ENCODE measurements at places on chromosomes 5 and 9. TPM values are rescaled to one million over a fixed set of nuclear protein-coding genes. Genes with fewer than 3 reads are reported as not detected.

The DIRAS2 gene
- total RNA-seq = not detected

The ELOVL7 gene
- total RNA-seq = 18.0 TPM

The TYRP1 gene
- not detected for total RNA-seq

- peaks cover 3% of the 10 kb centered on the region for H3K27me3 ChIP-seq
- no peak for DNase-seq
- peaks cover 12% of the 10 kb centered on the region for H3K4me1 ChIP-seq
- H3K36me3 ChIP-seq = no peaks in the 10 kb centered on the region
- no peak overlapping the region for H3K4me3 ChIP-seq
Observed at GRCh38 chr5:77987988-77988387, 211.8 kb upstream of the TBCA start.

DNA sequence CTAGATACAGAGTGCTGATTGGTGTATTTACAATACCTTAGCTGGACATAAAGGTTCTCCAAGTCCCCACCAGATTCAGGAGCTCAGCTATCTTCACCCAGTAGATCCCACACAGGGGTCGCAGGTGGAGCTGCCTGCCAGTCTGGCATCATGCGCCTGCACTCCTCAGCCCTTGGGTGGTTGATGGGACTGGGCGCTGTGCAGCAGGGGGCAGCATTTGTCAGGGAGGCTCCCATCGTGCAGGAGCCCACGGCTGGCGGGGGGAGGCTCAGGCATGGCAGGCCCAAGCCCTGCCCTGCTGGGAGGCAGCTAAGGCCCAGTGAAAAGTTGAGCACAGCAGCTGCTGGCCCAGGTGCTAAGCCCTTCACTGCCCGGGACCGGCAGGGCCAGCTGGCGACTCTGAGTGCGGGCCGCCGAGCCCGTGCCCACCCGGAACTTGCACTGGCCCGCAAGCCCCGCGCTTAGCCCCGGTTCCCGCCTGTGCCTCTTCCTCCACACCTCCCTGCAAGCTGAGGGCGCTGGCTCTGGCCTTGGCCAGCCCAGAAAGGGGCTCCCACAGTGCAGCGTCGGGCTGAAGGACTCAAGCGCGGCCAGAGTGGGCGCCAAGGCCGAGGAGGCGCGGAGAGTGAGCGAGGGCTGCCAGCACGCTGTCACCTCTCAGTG, 314.1 kb upstream of the ATP10B start:
- H3K27me3 ChIP-seq = no peaks in the 10 kb centered on the region
- H3K4me3 ChIP-seq = no peak overlapping the region
- H3K27ac ChIP-seq = no peak overlapping the region
- H3K4me1 ChIP-seq = no peaks in the 10 kb centered on the region
- DNase-seq = no peak

DNA sequence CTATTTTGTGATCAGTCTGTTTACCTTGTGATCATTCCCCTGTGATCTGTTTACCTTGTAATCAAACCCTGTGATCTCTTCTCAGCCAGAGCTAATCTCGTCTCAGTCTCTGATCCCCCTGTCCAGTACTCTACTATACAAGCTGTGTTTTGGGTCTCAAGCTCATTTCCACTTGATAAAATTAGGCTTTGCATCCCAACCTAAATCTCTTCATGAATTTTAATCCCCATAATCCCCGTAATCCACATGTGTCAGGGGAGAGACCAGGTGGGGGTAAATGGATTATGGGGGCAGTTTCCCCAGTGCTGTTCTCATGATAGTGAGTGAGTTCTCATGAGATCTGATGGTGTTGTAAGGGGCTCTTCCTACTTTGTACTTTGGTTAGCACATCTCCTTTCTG, 157.2 kb downstream of the PRR16 start:
- no peaks in the 10 kb centered on the region for H3K36me3 ChIP-seq
- H3K4me1 ChIP-seq = peaks cover 1% of the 10 kb centered on the region
- peaks cover 13% of the 10 kb centered on the region for H3K27me3 ChIP-seq
- DNase-seq = no peak
- H3K27ac ChIP-seq = no peak overlapping the region

The FOXD4L6 gene
- total RNA-seq = not detected

The HAPLN1 gene
- total RNA-seq = 2.9 TPM

The IFNK gene
- not detected for total RNA-seq

The SETX gene
- total RNA-seq = 47.2 TPM

GRCh38 chr5:36528588-36528987, 77.8 kb upstream of the SLC1A3 start:
- peaks cover 6% of the 10 kb centered on the region for H3K4me1 ChIP-seq
- H3K4me3 ChIP-seq = no peak overlapping the region
- H3K27ac ChIP-seq = no peak overlapping the region
- H3K27me3 ChIP-seq = no peaks in the 10 kb centered on the region
- no peak for DNase-seq

The FOXD4L3 gene
- total RNA-seq = 0.36 TPM

The C5orf46 gene
- not detected for total RNA-seq

- DNase-seq = no peak
- H3K36me3 ChIP-seq = peaks cover 17% of the 10 kb centered on the region
- no peak overlapping the region for H3K27ac ChIP-seq
- H3K27me3 ChIP-seq = no peaks in the 10 kb centered on the region
Observed at GRCh38 chr5:172064358-172064757, 57.9 kb upstream of the FBXW11 start.

DNA sequence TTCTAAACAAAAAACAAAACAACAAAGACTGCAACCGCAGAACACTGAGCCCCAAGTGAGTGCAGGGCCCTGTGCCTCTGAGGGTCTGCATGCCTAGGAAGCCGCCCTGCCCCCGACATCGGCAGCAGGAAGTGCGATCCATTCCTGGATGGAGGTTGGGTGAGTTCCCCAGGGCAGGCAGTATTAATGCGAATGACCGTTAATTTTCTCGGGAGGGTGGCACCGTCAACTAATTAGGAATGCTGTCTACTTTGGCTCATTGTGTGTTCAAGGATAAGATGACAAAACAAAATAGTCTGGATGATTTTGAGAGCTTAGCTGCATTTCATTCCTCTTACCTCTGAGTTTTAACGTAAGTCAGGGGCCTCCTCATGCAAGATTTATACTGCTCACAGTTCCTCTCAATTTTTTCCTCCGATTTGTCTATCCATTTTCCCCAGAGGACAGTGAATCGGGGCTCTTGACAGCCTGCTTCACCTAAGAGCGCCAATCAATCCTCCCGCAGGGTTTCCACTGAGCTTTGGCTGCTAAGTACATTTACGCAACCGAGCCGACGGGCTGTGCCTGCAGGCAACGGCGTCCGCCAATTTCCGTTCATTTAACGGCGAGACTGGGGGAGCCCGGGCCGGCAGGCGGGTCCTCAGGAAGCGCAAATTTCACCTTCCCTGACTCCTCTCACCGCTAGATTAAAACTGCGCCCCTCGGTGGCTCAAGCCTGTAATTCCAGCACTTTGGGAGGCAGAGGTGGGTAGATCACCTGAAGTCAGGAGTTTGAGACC, 2.9 kb upstream of the NXNL2 start:
- H3K4me1 ChIP-seq = peaks cover 18% of the 10 kb centered on the region
- no peak overlapping the region for H3K4me3 ChIP-seq
- peak; percentile 15 for DNase-seq
- H3K27ac ChIP-seq = no peak overlapping the region
- H3K36me3 ChIP-seq = no peaks in the 10 kb centered on the region
- H3K27me3 ChIP-seq = peaks cover 69% of the 10 kb centered on the region

DNA sequence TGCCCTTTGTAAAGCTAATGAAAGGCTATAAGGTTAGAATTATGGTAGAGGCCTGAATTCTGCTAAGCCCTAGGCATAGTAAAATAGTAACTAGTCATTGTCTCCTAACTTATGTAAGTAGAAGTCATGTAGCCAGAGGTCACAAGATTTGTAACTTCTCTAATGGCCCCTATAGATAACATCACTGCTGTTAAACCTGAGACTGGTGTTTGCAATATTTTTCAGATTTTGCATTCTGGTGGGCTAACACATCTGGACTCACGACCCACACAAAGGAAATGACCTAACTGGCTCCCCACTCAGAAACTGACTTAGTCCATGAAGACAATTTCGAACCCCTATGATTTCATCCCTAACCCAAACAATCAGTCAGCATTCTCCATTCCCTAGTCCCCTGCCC, 37.2 kb upstream of the TTC39B start:
- no peak overlapping the region for H3K4me3 ChIP-seq
- DNase-seq = no peak
- no peaks in the 10 kb centered on the region for H3K27me3 ChIP-seq
- H3K36me3 ChIP-seq = no peaks in the 10 kb centered on the region
- no peak overlapping the region for H3K27ac ChIP-seq

DNA sequence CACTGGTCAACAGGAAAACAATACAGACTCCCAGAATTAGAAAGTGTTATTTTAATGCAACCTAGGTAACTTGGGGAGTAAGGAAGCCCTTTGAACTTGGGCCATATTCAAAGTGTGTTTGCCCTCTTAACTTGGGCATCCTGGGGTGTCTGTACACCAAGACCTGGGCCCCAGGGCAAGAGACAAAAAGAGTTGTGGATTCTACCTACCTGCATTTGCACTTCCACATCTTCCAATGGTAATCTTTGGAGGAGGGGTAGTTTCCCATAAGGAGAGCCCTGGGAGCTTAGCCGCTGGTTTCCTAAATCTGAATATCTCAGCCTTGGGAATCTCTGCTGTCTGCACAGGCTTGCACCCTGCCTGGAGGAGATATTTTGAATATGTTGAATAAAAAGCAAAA, 8.5 kb downstream of the WNT8A start:
- no peaks in the 10 kb centered on the region for H3K36me3 ChIP-seq
- no peak overlapping the region for H3K27ac ChIP-seq
- DNase-seq = no peak
- no peak overlapping the region for H3K4me3 ChIP-seq
- peaks cover 3% of the 10 kb centered on the region for H3K4me1 ChIP-seq

The ZDHHC21 gene
- total RNA-seq = 21.2 TPM

GRCh38 chr9:87542141-87542540, 44.5 kb downstream of the DAPK1 start:
- H3K4me1 ChIP-seq = peaks cover 8% of the 10 kb centered on the region
- DNase-seq = no peak
- H3K27ac ChIP-seq = no peak overlapping the region
- H3K27me3 ChIP-seq = no peaks in the 10 kb centered on the region
- no peak overlapping the region for H3K4me3 ChIP-seq
- peaks cover 19% of the 10 kb centered on the region for H3K36me3 ChIP-seq

DNA sequence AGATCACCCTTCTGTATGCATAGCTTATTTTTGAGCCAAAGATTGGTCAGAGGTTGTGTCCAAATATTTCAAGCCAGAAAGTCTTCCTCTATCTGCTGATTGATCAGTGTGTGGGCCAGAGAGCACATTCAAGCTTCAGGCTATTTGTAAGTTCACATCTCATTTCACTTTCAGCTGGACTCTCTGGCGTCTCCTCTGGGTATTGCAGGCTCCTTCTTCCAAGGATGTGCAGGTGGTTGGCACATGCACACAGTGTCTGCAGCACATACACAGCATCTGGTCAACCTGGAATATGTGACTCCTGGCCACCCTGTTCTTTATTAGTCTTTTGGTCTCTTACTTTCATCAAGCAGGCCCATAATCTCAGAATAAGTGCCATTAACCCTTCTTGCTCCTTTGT, 516.1 kb downstream of the ANXA1 start:
- H3K36me3 ChIP-seq = no peaks in the 10 kb centered on the region
- no peak overlapping the region for H3K4me3 ChIP-seq
- no peaks in the 10 kb centered on the region for H3K27me3 ChIP-seq
- H3K27ac ChIP-seq = no peak overlapping the region

- no peak overlapping the region for H3K4me3 ChIP-seq
- DNase-seq = no peak
- H3K36me3 ChIP-seq = peaks cover 24% of the 10 kb centered on the region
- no peak overlapping the region for H3K27ac ChIP-seq
- peaks cover 13% of the 10 kb centered on the region for H3K4me1 ChIP-seq
Observed at GRCh38 chr5:171980792-171981191, 25.6 kb downstream of the FBXW11 start.

The NMUR2 gene
- not detected for total RNA-seq

DNA sequence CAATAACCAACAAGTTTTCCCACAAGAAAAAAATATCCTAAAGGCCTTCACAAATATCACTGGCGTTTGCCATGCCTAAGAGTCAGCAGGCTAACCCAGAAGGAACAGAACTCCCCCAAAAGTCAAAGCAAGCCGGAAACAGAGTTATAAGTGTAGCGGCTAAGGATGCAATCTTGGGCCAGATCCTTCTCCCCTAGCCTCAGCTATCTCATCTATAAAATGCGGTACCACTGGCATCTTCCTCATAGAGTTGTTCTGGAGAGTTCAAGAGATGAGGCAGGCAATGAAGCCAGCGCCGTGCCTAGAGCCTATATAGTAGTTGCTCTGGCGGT, 632 bp downstream of the DPM2 start:
- H3K36me3 ChIP-seq = peaks cover 6% of the 10 kb centered on the region
- DNase-seq = no peak

The CCL19 gene
- total RNA-seq = not detected

GRCh38 chr9:18747595-18747994, 273.6 kb downstream of the ADAMTSL1 start:
- H3K36me3 ChIP-seq = no peaks in the 10 kb centered on the region
- DNase-seq = no peak
- no peak overlapping the region for H3K27ac ChIP-seq
- peaks cover 22% of the 10 kb centered on the region for H3K4me1 ChIP-seq
- H3K4me3 ChIP-seq = no peak overlapping the region

DNA sequence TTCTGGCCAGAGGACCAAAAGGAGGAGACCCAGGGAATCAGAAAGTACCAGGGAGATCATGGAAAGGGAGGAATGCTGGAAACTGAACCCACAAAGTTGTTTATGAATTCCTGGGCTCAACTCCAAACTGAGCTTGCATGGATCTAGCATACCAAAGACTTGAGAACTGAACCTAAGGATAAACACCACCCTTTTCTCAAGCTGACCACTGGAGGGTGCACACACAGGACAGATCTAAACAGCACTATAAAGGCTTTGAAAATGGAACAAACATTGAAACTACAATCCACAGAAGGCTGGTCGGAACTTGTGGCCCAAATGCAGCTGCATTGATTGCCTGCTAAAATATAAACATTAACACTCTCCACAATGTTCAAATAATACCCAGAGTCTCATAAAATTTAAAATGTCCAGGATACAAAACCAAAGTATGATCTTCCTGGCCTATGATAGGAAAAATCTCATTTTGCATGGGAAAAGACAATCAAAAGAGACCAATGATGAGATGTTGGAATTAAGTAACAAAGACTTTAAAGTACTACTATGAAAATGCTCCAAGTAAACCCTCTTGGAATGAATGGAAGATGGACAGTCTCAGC, 15.6 kb upstream of the IRF1 start:
- no peak overlapping the region for H3K4me3 ChIP-seq
- DNase-seq = no peak
- H3K27ac ChIP-seq = no peak overlapping the region

The ABLIM3 gene
- 0.27 TPM for total RNA-seq

DNA sequence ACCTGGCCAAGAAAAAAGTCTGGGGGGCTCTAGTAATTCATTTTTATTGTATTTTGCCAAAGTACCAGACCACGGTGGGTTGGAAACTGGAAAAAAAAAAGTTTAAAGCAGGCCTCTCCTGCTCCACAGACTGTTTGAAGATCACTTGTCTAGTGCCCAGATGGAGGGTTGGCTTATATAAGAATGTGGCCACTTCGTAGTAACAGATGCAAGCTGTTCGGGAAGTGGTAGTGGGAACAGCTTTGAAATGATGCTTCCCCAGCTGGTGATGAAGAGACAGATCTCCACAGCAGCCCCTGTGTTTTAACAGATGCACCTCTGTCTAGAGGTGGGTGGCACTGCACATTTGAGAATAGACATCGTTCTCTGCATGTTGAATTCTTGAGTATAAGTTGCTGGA, 54.3 kb upstream of the DMRT3 start:
- no peaks in the 10 kb centered on the region for H3K36me3 ChIP-seq
- no peak for DNase-seq
- no peak overlapping the region for H3K27ac ChIP-seq
- peaks cover 23% of the 10 kb centered on the region for H3K27me3 ChIP-seq
